Colonic mucosa (tissue), 4 donors: ENCODE measurements at places on chromosomes 1 and 21. TPM values are rescaled to one million over a fixed set of nuclear protein-coding genes. Genes with fewer than 3 reads are reported as not detected.

Gene DCST1
- not detected for total RNA-seq

Gene CA6
- total RNA-seq, result not detected

- DNase-seq, result no peak
Observed at GRCh38 chr1:54540582-54541295, 7.3 kb upstream of the ACOT11 start.

DNA sequence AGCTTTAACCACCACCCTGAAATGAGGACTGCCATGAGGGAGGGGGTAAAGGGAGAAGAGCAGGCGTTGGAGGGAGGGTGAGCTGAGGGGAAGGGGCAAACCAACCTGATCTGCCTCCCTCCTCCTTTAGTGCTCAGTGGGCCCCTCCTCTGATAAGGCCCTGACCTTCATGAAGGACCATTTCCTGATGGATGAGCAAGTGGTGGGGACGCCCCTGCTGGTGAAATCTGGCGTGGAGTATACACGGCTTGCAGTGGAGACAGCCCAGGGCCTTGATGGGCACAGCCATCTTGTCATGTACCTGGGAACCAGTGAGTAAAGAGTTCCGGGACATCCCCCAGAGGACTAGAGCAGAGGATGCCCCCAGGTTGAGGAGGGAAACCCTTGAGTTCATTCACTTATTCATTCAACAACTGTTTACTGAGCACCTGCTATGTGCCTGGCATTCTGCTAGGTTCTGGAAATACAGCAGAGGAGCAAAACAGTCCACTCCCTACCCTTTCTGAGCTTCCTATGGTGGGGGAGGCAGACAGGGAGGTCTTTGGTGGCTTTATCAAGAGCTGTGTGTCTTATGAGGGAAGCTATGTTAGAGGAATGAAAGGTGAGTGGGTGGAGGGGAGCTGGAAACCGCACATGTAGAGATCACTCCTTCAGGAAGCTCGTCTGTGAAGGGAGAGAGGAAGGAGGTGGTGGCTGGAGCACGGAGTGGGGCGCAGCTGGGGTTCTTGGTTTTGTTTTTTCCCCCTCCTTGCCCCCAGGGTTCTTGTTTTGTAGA is 19.5 kb downstream of the SEMA4A start:
- DNase-seq, result no peak

- DNase-seq, result no peak
Observed at GRCh38 chr1:245142171-245142798, 12.5 kb upstream of the KIF26B start.

GRCh38 chr1:204027446-204027845 is 45.5 kb upstream of the SOX13 start:
- DNase-seq, result no peak

DNA sequence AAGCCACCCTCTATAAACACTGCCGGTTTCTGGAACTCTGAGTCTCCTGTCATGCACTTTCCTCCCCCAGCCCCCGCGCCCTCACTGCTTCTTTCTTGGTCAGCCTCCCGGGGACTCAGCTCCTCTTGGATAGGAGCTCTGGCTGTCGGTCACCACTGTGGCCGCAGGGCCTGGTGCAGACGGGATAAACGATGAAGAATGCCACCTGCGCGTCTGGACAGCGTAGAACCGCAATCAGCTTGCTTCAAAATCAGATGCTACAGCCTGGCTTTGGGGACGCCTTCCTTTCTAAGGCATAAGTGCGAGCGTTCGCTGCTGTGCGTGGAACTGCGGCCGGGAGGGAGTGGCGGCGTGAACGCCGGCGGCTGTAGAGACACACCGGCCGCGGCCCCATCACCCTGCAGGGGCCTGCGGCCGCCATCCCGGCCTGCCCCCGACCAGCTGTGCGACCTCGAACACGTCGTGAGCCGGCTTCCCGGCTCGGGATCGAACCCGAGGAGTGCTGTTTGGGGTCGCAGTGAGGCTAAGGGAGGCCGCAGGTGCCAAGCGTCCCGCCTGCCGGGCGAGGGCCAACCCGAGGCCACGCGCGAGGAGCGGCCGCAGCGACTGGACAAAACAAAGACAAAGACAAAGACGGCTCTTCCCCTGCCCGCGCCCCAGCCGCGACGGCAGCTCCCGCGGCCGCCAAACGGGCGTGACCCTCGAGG is 688 bp downstream of the PTTG1IP start:
- DNase-seq, result peak; percentile 51

GRCh38 chr1:125064481-125064880 is 3879.7 kb downstream of the SRGAP2C start:
- DNase-seq, result no peak

GRCh38 chr1:111199881-111200801 is at the start of gene DENND2D:
Gene DENND2D (minus strand): TSS chr1:111200646. CDS start chr1:111200459, 187 bp downstream.
- DNase-seq, result peak; percentile 73

- DNase-seq, result no peak
Observed at GRCh38 chr1:19080721-19081120, 124.2 kb upstream of the IFFO2 start.

- DNase-seq, result no peak
Observed at GRCh38 chr1:112505878-112506277, 2.9 kb upstream of the WNT2B start.
